Activated CD4-positive, alpha-beta memory T cell treated with anti-CD3 and anti-CD28 coated beads, Interleukin-2, amount 10 ng/mL, durations not matched to agents 7 days and 5 days (primary cell): ENCODE measurements at places on chromosomes 16 and 17. TPM values are rescaled to one million over a fixed set of nuclear protein-coding genes. Genes with fewer than 3 reads are reported as not detected.

ZSCAN10 gene
- 0.15 TPM for total RNA-seq

KRTAP2-1 gene
- total RNA-seq, result not detected

TP53TG3F gene
- not detected for total RNA-seq

CCDC200 gene
- not detected for total RNA-seq

CCL1 gene
- total RNA-seq, result 6.8 TPM

SNX20 gene
- total RNA-seq, result 97.7 TPM

CACNA1G gene
- not detected for total RNA-seq

CLDN6 gene
- total RNA-seq, result not detected

KCNAB3 gene
- 8.4 TPM for total RNA-seq

HOXB9 gene
- total RNA-seq, result 0.88 TPM

INCA1 gene
- total RNA-seq, result not detected

WSB1 gene
- total RNA-seq, result 155 TPM

ZFP3 gene
- 3.4 TPM for total RNA-seq

RNF222 gene
- total RNA-seq, result 0.18 TPM

ODAD4 gene
- total RNA-seq, result 2.0 TPM

SLC16A6 gene
- 10.8 TPM for total RNA-seq

PTX4 gene
- total RNA-seq, result not detected

EIF3C gene
- total RNA-seq, result 415 TPM

PHF12 gene
- total RNA-seq, result 75.6 TPM
